Activated gamma-delta T cell treated with anti-CD3 and anti-CD28 coated beads, Interleukin-2, amount 50 U/mL, for 16 hours (primary cell): ENCODE measurements at places on chromosomes 3 and 15.

DNA sequence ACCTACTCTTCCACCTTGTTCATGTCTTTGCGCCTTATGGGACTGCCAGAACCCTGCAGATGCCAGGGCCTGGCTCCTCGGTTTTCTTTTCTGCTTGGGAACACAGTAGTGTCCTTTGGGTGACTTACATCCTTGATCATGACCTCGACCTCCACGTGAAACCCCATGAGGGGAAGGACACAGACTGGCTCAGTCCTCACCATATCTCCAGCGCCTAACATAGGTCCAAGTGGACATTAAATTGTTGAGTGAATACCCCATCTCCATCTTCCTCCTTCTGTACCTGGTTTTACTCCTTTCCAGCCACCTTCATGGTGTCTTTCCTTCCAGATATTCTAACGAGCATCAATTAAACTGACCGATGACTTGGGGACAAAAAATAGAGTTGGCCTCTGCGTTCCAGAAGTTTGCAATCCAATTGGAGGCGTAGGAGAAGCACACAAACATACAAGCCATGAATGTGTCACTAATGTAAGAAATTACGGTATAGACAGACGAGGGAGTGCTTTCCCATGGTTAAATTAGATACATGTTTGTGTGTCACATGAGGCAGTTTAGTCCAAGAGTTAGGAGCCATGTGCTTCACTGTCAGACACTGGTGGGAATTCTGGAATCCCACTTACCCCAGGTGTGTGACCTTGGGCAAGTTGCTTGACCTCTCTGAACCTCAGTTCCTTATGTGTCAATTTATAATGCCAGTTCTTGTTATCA, 907 bp upstream of the HERC1 start:
- DNase-seq = no peak

GRCh38 chr3:55489798-55490132, 2.7 kb upstream of the WNT5A start:
- DNase-seq = no peak

GRCh38 chr3:195770081-195770840, 41.5 kb downstream of the MUC4 start:
- DNase-seq = no peak

- DNase-seq = no peak
Measured at GRCh38 chr3:129461461-129462146, 21.6 kb downstream of the IFT122 start.

GRCh38 chr3:152511904-152512303, 243.2 kb downstream of the MBNL1 start:
- no peak for DNase-seq

DNA sequence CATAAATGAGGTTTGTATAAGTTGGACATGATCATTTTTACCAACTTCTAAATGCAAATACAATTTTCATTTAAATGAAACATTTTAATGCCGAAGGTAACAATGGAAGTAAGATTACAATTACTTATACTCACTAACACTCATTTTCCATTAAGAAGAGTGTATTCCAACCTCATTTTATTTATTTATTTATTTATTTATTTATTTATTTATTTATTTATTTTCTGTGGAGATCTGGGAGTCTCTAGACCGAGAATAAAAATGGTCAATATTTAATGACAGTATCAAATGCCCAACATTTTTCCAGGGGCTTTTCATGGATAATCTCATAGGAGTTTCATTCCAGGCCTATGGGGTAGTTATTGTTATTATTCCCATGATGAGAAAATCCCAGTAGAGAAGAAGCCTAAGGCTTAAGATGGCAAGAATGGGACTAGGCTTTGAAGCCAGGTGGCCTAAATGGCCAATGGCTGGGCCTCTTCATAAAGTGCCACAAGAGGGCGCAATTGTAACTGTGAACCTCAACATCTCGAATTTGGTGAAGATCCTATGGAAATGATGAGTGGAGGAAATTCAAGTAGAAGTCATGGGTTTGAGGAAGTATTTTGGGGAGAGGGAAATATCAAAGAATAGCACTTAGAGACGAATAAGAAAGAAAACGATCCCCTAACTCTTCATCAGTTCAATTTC, 21.3 kb downstream of the VGLL3 start:
- no peak for DNase-seq

GRCh38 chr3:185764163-185764979, 60.5 kb downstream of the IGF2BP2 start:
- DNase-seq = no peak

DNA sequence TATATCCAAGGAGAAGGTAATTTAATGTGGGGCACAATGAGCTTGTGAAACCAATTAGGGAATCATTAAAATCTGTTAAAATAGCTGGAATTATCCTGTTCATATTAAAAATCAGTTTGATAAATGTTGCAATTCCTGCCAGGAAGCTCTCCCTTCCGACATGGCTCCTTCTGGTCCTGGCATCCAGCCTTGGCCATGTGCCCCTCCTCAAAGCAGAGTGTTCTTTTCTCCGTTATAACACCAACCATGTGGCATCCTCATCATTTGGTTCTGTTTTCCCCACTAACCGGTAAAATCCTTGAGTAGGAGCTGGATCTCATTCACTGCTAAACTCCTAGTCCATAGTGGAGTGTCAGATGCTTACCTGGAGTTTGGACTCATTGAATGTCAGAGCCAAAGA, 127.2 kb downstream of the ARNT2 start:
- DNase-seq = no peak

DNA sequence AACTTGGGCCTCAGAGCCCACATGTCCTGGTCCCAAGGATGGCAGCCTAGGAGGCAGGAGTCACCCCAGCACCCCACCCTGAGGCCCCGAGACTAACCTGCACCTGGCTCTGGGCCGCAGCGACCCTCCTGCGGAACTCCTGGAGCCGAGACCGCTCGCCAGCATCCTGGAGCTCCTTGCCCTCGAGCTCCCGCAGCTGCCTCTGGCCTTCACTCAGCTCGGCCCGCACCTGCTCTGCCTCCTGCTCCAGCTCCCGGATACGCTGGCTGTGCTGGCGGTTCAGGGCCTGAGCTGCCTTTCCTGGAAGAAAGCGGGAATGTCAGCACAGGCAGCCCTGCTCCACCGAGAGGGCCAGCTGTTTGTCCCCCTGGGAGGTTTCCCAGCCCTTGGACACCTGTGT, 13.2 kb downstream of the KIF7 start:
- no peak for DNase-seq

DNA sequence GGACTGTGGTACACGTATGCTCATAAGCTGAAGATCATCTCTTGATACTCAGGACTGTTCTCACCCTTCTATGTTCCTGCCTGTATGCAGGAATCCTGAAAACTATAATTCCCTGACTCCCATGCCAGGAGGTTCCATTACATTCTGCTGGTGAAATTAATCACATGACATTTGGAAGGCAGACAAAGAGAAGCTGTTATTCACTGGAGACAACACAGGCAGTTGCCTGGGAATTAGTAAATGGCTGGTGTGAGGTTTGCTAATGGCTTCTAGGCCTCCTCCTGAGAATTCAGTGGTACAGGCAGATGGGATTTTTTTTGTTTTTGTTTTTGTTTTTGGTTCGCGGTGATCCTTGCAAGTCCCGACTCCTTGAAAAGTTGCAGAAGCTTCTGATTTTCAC, 91.4 kb downstream of the CTNNB1 start:
- DNase-seq = no peak

GRCh38 chr15:22959321-22960101, 20.7 kb downstream of the CYFIP1 start:
- DNase-seq = no peak

- DNase-seq = no peak
Measured at GRCh38 chr3:161548301-161548700, 51.7 kb downstream of the OTOL1 start.

- no peak for DNase-seq
Measured at GRCh38 chr15:62591842-62592838, 427.1 kb upstream of the C2CD4B start.

DNA sequence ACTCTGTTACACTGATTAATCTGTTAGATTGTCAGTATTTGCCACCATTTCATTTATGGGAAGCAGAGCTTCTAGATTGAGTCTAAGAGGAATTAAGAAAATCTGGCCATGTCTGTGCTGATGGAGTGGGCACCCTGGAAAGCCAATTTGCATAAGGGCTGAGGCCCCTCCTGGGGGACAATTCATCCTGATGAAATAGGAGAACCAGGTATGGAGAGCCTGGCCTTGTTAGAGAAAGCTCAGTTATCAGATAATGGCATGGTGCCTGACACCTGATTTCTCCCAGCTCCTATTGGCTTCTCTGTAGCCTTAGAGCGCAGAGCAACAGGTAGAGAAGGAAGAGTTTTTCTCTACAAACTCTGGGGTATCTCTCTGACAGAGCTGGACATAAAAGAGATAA, 114.2 kb downstream of the EBLN2 start:
- no peak for DNase-seq

DNA sequence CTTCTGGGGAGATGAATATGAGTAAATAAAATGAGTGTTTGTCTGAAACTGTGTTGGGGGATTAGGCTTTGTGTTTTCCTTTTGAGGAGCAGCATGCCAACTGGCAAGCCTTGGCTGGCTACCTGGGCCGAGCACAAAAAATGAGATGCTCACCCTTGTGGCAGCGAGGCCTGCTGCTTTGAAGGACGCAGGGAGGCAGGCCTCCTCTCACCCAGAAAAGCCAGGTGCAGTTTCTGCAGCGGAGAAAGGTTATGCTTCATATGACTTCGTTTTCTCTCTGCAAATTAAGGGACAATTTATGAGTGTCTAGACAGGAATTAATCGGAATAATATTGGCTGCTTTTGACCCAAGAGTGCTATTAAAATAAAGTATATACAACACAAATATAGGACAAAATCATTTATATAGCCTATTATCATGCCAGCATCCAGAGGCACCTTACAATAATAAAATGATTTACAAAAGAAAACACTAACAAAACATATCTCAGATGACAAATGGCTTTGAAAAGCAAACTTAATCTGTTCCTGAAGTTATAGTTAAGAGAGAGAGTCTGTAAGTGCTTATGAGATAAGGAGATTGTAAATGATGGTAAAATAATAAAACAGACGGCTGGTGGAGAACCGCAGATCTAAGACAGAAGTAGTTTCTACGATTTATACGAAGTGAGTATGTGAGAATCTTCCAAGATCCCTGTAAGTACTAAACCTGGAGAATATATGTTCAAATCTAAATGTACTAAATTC, 682.8 kb upstream of the NR2F2 start:
- DNase-seq = no peak

GRCh38 chr3:66762916-66763693, 235.0 kb upstream of the KBTBD8 start:
- no peak for DNase-seq

- no peak for DNase-seq
Measured at GRCh38 chr3:129783470-129783869, 110.0 kb downstream of the TMCC1 start.

- DNase-seq = no peak
Measured at GRCh38 chr3:170804078-170804477, 65.9 kb downstream of the RPL22L1 start.

GRCh38 chr3:148861277-148861869, 3.7 kb upstream of the CPA3 start:
- no peak for DNase-seq

GRCh38 chr15:71997691-71998090, 120.3 kb downstream of the MYO9A start:
- no peak for DNase-seq

DNA sequence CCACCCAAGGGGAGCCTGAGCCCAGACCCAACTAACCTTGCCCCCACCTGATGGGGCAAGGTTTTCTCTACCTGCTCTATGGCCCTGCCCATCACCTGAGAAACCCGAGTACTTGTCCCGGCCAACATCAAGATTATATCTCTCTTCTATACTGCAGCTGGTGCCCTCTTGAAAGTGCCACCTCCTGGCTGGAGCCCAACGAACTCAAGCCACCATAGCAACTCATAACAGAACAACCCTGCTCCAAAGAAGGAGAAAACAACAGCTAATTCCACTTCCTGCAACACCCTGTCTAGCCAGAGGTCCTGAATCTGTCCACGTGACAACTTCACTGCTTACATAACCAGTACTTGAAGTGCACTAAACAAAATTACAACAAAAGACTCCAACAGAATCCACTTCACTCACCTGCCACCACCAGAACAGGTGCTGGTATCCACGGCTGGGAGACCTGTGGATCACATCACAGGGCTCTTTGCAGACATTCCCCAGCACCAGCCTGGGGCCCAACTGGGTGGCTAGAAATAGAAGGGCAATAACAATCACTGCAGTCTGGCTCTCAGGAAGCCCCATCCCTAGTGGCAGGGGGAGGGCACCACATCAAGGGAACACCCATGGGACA, 49.2 kb downstream of the PIERCE2 start:
- DNase-seq = no peak

DNA sequence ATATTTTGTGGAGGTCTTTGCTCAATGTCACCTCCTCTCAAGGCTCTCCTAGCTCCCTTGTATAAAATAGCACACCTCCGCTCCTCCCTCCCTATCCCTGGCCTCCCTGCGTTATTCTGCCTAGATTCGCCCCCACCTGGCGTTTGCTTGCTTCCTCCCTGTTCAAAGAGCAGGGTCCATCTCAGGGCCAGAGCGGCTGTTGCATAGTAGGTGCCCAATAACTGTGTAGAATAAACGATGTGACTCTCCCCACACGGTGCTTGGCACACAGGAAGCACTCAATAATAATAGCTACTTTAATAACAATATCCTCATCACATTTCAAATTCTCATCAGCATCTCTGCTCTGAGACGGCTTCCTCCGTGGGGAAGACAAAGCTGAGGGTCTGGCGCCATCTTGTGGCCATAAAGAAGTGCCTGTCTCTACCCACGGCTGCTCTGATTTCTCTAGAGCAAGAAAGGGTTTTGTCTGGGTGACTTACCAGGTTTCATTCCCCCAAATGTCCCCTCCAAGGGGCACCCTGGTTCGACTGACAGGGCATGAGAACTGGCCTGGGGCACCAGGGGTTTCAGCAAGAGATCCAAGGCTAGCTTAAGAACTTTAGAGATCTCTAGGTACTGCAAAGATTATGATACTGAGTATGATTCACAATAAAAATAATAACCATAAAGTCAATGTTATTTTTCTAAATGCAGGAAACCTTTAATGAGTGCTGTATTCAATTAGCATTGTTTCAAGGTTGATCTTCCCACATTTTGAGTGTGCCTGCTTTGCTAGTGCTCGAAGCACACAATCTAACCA, 16.1 kb downstream of the CD276 start:
- DNase-seq = peak; percentile 64

GRCh38 chr3:183212565-183212964, 40.5 kb upstream of the B3GNT5 start:
- DNase-seq = no peak

GRCh38 chr3:27105904-27106303, 263.3 kb downstream of the NEK10 start:
- DNase-seq = no peak
